ENCODE measurements at places on chromosomes 7 and 10.

GRCh38 chr10:98474628-98475027, 27.9 kb upstream of the HPS1 start:
- no peak for DNase-seq

- no peak for DNase-seq
Measured at GRCh38 chr7:25009257-25009656, 29.3 kb upstream of the OSBPL3 start.

- no peak for DNase-seq
Measured at GRCh38 chr10:71367271-71367670, 29.4 kb upstream of the CDH23 start.

GRCh38 chr10:132827861-132828539, 42.1 kb upstream of the NKX6-2 start:
- no peak for DNase-seq

- peak; percentile 26 for DNase-seq
Measured at GRCh38 chr10:100327007-100327717, 2.9 kb downstream of the PKD2L1 start.

DNA sequence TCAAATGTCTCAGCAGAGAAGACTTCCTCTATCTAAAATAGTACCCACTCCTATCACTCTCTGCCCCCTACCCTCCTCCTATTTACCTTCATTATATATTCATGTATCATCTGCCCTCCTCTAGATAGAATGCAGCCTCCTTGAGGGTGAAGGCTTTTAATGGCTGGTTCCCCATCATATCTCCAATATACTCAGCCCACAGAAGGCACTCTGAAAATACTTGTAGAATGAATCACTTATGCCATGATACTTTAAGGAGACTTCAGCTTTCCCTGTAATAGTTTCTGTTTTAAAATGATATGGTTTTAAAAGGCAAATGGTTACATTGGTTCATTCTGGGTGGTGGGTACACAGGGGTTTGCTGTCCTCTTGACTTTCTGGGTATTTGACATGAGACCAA, 25.3 kb downstream of the GFRA1 start:
- no peak for DNase-seq

GRCh38 chr10:51171946-51172345, 97.7 kb downstream of the PRKG1 start:
- DNase-seq: no peak

- DNase-seq: peak; percentile 60
Measured at GRCh38 chr10:68550747-68551411, 9.3 kb upstream of the TET1 start.

- DNase-seq: no peak
Measured at GRCh38 chr7:82705517-82706260, 262.1 kb upstream of the CACNA2D1 start.

GRCh38 chr10:71382028-71382427, 14.7 kb upstream of the CDH23 start:
- DNase-seq: no peak

GRCh38 chr10:51034769-51035168, 39.5 kb upstream of the PRKG1 start:
- no peak for DNase-seq

DNA sequence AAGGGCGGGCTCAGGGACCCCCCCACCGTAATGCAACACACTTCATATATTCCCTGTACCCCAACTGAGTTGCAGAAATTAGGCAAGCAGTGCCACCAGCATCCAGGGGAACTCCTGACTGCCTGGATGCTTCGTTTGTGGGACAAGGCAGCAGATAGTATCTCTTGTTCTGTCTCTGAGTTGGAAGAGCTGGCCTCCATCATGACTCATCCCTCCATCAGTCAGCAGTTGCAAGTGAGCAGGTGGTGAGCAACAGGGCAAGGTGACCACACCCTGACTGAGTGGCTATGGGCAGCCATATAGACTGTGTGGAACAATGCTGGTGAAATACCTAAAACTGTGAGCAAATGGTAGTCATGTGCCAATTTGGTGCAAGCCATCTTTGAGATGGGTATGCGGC, 22.8 kb upstream of the ADAMTS14 start:
- DNase-seq: no peak

- DNase-seq: no peak
Measured at GRCh38 chr7:157908006-157908782, 571.4 kb downstream of the DNAJB6 start.

DNA sequence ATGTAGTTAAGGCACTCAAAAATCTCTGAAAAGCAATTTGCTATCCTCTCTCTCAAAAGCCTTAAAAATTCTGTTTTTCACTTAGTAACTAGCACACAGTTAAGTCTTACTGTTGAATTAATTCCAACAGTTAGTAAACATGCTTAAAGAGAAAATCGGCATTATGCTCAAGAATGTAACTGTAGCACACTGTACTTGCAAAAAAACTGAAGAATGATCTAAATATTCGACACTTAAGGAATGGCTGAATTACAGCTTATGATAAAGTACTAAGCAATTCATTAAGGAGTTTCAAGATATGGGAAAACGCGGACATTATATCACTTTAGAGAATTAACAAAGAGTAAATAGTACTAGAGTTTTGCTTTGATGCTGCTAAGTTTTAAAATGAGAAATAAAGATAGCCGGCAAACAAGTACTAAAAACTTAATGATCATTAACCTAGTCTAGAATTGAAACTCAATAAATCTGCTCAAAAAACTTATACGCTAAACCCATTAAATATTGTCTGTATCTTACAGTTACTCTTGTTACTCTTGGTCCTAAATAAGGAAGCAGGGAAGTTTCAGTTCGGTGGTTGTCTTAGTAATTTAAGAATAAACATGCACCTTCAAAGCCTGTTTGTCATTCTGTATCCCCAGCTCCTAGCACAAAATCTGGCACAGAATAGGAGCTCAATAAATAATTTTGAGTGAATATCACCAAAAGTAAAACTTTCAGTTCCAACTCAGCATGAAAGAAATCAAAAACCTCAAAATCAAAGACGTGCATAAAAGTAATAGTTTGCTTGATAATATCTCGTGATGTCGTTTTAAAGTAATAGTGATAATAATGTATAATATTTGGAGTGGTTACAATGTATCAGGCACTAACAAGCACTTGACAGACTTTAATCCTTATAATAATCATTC, 1.2 kb downstream of the TRDMT1 start:
- peak; percentile 30 for DNase-seq

- DNase-seq: no peak
Measured at GRCh38 chr10:4661511-4662255, 164.3 kb upstream of the AKR1E2 start.

- DNase-seq: no peak
Measured at GRCh38 chr7:32047801-32048200, 22.4 kb downstream of the PDE1C start.

GRCh38 chr7:25624051-25624450, 395.8 kb upstream of the NPVF start:
- DNase-seq: no peak

DNA sequence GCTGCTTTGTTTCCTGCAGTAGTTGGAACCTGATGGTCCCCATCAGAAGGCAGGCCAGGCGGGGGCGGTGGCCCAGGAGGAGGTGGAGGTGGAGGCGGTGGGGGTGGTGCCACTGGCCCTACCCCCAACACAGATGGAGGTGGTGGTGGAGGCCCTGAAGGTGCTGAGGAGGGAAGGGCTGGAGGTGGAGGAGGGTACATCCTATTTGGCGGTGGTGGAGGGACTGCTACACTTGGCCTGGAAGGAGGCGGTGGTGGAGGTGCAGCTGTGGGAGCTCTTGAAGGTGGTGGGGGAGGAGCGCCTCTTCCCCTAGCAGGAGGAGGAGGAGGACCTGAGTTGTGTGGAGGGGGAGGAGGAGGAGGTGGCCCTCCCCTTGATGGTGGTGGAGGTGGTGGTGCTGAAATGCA, 36.8 kb downstream of the LMOD2 start:
- no peak for DNase-seq

DNA sequence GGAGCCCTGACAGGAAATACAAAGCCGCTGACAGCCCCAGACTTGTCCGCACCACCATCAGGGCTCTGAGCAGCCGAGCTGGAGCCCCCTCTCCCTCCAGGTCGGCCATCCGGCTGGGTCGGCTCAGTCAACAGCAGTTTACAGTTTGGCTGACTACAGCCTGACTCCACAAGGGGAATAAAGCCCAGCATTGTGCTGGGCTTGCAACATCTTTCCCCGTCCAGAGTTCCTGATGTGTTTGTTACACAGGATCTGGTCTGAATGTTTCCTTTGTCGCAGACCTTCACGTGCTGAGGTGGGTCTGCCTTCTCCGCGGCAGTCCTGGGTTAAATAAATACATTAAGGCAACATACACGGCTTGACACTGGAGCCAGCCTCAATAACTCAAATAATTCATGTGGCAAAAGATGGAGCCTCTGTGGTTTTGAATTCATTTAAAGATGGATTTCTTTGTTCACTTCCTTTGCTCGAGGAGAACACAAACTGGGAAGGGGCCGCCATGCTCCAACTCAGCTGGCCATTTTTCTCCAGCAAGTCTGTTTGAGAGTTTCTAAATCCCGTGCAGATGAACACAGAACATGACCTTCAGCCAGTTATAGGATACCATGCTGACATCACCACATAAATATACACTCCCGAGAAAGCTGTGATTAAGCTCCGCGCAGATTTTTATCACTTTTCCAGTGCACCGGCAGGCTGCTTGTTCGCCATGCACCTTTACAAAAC, 192.1 kb downstream of the WDR11 start:
- no peak for DNase-seq

- DNase-seq: peak; percentile 78
Measured at GRCh38 chr10:33155720-33156638, 178.5 kb downstream of the NRP1 start.

DNA sequence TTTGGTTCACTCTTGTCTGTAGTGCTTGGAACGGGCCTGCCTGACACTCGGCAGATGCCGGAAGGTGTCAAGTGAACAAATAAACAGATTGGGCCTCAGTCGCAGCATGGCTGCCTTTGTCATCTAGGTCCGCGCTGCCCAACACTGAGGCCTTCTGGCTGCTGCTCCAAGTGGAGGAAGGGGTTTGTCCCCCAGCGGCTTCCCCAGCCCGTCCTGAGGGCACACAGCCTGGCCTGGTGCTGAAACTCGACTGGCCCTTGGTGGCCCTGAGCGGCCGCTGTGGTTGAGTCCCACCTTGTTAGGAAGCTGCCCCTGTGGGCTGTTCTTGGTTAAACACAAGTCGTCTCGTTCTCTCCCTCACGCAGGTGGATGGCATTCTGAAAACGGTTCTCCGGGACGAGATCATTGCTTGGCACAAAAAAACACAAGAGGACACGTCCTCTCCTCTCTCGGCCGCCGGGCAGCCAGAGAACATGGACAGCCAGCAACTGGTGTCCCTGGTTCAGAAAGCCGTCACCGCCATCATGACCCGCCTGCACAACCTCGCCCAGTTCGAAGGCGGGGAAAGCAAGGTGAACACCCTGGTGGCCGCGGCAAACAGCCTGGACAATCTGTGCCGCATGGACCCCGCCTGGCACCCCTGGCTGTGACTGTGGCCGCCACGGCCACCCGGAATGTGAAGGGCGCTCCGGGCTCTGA, 132.1 kb downstream of the SMURF1 start:
- DNase-seq: no peak

GRCh38 chr7:100642534-100642907, 1.2 kb upstream of the TFR2 start:
- peak; percentile 33 for DNase-seq

- no peak for DNase-seq
Measured at GRCh38 chr10:81848514-81848913, 26.5 kb upstream of the NRG3 start.

GRCh38 chr10:123613346-123613850, 52.8 kb upstream of the GPR26 start:
- DNase-seq: no peak

GRCh38 chr10:126611303-126611702, 59.2 kb downstream of the C10orf90 start:
- no peak for DNase-seq

GRCh38 chr10:71713135-71714030, 6.2 kb downstream of the C10orf105 start:
- peak; percentile 49 for DNase-seq

- DNase-seq: no peak
Measured at GRCh38 chr7:81294897-81295515, 376.2 kb upstream of the SEMA3C start.

- no peak for DNase-seq
Measured at GRCh38 chr7:2950578-2950977, 93.1 kb downstream of the CARD11 start.

GRCh38 chr7:77822269-77822668, 23.7 kb downstream of the PHTF2 start:
- no peak for DNase-seq

DNA sequence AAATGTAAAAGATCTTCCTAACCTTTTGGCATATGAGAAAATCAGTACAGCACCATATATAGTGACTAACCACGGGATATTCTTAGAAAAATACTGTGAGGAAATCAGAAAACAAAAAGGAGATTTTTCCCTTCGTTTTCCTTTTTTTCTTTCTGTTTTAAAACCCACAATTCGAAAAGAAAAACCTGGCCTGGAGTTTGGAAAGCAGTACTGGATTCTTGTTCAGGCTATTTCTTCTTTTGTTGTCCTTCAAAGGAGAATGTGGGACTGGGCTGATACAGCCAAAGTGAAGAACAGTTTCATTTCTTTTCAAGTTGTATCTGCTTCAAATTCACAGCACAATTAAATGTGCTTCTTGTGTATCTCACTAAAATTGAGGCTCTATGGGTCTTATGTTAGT, 156.8 kb upstream of the PHYHIPL start:
- DNase-seq: no peak

DNA sequence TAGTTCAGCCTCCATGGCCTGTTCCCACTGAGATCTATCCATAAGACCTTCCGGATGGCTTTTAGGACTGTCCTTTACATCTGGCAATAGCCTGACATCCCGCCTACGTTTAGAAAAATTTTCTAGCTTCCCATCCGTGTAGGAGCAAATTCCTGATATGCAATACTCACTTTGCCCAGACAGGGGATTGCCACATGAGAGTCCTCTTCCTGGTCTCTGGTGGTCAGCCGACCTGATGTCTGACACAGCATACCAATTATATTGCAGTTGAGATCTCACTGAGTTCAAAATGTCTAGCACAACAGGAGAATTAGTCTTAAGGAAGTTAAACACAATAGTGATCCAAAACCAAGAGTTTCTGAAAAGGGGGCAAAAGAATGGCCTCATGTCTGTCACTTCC, 9.4 kb upstream of the ETV1 start:
- DNase-seq: no peak

DNA sequence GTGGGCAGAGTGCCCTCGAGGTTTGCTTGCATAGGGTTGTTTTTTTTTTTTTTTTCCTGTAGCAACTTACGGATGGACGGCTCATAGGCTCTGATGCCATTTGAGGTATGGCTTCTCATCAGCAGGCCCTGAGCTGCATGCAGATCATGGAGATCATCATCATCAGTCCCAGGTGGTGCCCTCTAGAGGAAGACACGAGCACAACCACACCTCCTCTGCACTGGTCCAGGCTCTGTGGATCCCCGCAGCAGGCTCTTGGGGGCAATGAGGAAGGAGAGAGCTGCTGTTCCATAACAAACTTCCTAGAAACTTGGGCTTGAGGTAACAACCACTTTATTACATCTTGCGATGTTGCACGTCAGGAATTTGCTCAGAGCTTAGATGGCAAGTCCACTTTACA, 132.7 kb upstream of the CXCL12 start:
- DNase-seq: no peak

- no peak for DNase-seq
Measured at GRCh38 chr10:121516093-121516865, 82.0 kb downstream of the FGFR2 start.

- no peak for DNase-seq
Measured at GRCh38 chr7:79157281-79157680, 296.2 kb downstream of the MAGI2 start.
